ENCODE measurements at places on chromosomes 1 and 21.

DNA sequence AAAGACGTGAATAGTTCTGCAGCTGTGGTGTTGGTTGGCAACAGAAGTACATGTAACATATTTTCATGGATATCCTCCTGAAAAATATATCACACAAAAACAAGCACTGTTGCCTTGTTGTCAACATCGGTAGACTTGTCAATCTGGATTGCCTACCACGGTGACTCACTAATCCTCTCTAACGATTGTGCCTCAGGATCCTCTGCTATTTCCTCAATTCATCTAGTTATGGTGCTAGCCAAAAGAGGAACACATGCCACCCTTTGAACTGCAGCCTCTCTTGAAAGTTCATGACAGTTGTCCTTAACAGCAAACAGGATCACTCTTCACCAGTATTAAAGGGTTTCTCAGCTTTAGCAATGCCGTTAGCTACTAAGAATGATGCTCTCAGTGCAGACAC is 25.7 kb downstream of the RASAL2 start:
- DNase-seq = no peak

GRCh38 chr1:8816264-8816663 is 1.2 kb downstream of the RERE start:
- no peak for DNase-seq

- DNase-seq = no peak
These were observed 78.4 kb upstream of the S1PR1 start for GRCh38 chr1:101158424-101158823.

GRCh38 chr1:19620786-19621185 is 23.3 kb upstream of the NBL1 start:
- no peak for DNase-seq

GRCh38 chr1:109148987-109149561 is 35.2 kb downstream of the ELAPOR1 start:
- DNase-seq = peak; percentile 60
